ENCODE measurements at places on chromosomes 5 and 9.
A peak's percentile ranks its signal among the peaks of the same experiment; 100 is the strongest.

DNA sequence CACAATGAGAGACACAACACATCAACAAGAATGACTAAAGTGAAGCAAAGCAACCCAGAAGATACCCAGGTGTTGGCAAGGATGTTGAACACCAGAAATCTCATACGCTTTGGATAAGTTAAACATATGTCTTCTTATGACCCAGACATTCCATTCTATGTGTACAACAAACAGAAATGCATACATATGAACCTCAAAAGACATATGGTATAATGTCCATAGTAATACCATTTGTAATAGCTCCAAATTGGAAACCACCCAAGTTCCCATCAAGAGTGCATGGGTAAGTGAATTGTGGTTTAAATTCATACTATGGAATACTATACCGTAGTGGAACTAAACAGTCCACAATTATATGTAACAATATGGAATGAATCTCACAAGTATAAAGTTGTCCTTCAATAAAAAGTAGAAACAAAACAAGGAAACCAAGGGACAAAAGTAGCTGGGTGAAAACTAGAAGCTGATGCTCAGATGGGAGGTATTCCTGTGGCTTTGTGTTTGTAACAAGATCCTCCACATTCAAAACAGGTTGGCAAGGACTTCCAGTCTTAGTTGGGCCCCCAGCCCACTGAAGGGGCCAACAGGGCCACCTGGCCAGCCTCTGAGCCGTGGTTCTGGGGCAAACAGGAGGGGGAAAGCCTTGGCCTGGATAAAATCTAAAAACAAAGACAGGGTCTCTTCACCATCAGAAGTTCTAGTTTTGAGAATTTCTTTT is 171.8 kb upstream of the PITX1 start:
- DNase-seq: peak; percentile 97

GRCh38 chr5:81314581-81314980 is 13.2 kb downstream of the ZCCHC9 start:
- DNase-seq: peak; percentile 50

DNA sequence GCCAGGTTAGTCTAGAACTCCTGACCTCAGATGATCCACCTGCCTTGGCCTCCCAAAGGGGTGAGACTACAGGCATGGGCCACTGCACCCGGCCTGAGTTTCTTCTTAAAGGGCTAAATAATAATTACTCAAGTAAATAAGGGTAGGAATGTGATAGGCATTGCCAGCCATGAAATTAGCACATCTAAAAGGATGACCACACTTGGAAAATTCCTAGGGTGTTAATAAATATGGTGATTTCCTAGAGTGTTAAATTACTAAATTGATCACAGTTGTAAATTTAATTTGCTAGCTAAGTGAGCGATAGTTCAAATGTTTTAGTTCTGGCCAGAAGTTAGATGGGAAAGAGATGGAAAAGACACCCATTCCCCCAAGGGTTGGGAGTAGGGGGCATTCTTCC is 53.4 kb downstream of the UBAP1 start:
- DNase-seq: no peak

GRCh38 chr9:111740739-111741138 is 54.0 kb downstream of the SHOC1 start:
- DNase-seq: no peak

- DNase-seq: peak; percentile 24
These were observed 44.3 kb upstream of the COL5A1 start for GRCh38 chr9:134597041-134597913.

- DNase-seq: no peak
These were observed 60.2 kb downstream of the CRB2 start for GRCh38 chr9:123416176-123416575.

DNA sequence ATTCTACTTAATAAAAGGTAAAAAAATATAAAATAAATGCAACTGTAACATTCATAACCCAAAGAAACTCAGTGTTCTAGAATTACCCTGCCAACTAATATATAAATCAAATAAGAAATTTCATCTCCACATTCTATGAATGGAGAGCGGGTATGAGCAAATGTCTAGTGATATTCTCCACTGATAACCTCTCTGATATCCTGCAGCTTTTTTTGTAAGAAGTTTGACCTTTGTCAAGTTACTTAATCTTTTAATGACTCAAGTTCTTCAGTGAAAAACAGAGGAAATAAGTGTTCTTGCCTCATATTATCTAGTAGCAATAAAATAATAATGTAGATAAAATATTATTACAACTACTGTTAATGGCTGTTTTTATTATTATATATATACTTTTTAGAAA is 1275.6 kb upstream of the CDH9 start:
- DNase-seq: no peak

- DNase-seq: no peak
These were observed 564 bp upstream of the AIF1L start for GRCh38 chr9:131095666-131096268.

GRCh38 chr9:4464911-4465513 is 25.3 kb upstream of the SLC1A1 start:
- DNase-seq: no peak

- DNase-seq: peak; percentile 57
These were observed 23.0 kb downstream of the CDH10 start for GRCh38 chr5:24621792-24622191.

DNA sequence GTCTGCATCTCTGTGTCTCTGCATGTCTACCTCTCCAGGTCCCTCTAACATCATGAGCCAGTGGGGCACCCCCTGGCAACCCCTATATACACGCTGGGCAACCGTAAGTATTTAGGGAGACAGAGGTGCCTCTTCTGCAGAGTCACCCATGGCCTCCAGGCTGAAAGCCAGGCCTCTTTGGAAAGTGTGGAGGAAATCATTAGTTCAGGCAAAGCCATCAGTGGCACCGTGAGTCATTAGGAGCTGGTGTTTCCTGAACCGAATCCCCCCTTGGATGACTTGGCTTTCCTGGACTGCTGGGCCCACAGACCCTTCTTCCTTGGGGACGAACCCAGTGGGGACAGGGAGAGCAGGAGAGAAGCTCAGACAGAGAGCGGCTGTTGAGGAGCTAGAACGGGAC is 174.8 kb downstream of the OLFM1 start:
- no peak for DNase-seq

GRCh38 chr5:95718203-95718602 is 12.9 kb upstream of the RHOBTB3 start:
- no peak for DNase-seq

Measured in fibroblast of upper back skin (primary cell).